IMR-90 (cell line): ENCODE measurements at places on chromosomes 5 and 9. TPM values are rescaled to one million over a fixed set of nuclear protein-coding genes. Genes with fewer than 3 reads are reported as not detected.

TMEM215 gene
- total RNA-seq = not detected in 2 replicates

DNA sequence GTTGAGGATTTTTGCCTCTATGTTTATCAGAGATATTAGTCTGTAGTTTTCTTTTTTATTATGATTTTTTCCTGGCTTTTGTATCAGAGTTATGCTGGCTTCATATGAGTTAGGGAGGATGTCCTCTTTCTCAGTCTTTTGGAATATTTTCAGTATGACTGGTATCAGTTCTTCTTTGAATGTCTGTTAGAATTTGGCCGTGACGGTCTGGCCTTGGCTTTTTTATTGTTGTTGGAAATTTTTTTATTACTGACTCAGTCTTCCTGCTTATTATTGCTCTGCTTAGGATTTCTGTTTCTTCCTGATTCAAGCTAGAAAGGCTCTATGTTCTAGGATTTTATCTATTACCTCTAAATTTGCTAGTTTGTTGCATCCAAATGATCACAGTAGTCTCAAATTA, 421.9 kb downstream of the CDH10 start:
- peak; percentile 5 for DNase-seq

DNA sequence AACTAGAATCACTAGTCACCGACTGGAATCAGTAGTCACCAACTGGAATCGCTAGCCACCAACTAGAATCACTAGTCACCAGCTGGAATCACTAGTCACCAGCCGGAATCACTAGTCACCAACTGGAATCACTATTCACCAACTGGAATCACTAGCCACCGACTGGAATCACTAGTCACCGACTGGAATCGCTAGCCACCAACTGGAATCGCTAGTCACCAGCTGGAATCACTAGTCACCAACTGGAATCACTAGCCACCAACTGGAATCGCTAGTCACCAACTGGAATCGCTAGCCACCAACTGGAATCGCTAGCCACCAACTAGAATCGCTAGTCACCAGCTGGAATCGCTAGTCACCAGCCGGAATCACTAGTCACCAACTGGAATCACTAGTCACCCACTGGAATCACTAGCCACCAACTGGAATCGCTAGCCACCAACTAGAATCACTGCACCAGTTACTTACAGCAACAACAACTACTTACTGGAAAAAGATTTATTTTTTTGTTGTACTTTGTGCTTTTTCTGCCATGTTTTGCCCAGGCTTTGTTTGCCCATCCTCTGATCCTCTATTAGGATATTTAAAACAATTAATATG, 25.7 kb upstream of the FLT4 start:
- DNase-seq = no peak

DNA sequence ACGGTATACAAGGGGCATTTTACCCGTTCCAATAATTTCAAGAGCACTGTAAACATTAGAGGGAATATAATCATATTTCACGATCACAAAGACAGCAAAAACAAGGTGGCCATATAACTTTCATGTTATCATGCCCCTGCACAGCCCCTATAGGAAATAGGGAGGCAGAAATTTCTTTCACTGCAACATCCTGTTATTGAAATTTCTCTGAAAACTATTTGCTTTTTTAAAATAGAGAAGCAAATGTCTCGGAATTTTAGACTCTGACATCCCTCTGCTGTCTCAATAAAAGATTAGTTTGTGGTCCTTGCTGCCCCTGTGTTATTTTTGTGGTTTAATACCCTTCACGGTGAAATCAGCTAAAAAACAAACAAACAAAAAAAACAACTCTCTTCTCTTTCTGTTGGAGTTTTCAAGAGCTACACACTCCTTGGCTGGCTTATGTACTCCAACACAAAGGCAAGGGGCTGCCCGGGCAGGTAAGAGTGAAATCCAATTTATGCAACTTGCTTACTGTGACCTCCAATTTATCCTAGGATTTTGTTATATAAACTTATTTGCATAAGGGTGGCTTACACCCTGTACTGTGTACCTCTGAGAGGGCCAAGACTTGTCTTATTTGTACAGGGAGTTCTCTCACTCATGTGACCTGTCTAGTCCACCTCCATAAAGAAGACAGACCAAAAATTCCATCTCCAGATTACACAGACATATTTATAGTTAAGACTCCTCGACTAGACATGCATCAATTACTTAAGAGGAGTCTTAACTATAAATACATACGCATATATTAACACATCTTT, 223.6 kb downstream of the MLLT3 start:
- no peak for DNase-seq

- no peak for DNase-seq
These were observed 14.9 kb downstream of the MEGF10 start for GRCh38 chr5:127305493-127305892.

- no peak for DNase-seq
These were observed 135.9 kb downstream of the RNF180 start for GRCh38 chr5:64301566-64301965.

GRCh38 chr9:35731415-35732184, 395 bp downstream of the TLN1 start:
- DNase-seq = no peak

DNA sequence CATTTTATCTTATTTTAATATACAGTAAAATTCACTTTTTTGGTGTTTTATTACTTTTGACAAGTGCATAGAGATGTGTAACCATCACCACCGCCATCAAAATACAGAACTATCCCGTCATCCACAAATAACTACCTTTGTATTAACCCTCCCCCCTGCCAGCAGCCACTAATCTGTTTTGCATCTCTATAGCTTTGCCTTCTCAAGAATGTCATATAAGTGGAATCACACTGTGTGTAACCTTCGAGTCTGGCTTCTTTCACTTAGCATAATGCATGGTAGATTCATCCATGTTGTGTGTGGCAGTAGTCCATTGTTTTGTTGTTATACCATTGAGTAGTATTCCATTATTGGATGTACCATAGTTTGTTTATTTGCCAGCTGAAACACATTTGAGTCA, 98.8 kb downstream of the BOD1 start:
- DNase-seq = no peak

DNA sequence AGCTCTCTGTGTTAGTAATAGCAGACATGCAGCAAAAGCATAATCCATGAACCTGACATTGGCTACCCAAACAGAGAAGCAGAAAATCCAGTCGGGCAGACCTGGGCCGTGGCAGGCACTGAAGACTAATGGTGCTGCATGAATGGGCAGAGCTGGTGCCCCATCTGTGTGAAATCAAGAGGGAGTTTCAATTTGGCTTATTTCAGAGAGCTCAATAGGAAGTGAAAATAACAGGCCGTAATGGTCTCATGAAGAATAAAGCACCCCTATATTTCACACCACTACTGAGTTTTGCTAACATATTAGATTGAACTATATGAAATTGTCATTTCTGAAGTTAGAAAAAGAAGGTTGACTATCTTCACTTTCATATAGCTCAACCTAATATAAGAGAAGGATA, 149.7 kb downstream of the ENC1 start:
- no peak for DNase-seq

DNA sequence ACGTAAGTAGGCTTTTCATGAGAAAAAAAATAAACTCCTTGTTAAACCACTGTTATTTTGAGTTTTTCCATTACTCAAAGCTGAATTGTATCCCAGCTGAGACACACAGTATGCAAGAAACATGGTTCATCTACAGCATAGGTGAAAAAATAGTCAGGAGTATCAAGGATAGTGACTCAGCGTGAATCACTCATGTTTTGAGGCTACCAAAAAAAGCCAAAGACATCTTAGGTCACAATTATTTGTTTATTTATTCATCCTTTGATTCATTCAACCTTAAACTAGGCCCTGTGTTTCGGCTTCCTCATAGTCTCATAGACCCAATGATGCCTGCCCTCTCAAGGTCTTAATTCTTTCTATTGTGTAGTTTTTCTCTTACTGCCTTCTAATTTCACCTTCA, 32.9 kb upstream of the STX17 start:
- peak; percentile 85 for DNase-seq

GRCh38 chr5:141694479-141694878, 12.4 kb upstream of the ARAP3 start:
- no peak for DNase-seq

GRCh38 chr5:14347522-14347921, 204.4 kb downstream of the TRIO start:
- DNase-seq = peak; percentile 32

GRCh38 chr9:72132052-72132451, 17.2 kb upstream of the GDA start:
- DNase-seq = no peak

DNA sequence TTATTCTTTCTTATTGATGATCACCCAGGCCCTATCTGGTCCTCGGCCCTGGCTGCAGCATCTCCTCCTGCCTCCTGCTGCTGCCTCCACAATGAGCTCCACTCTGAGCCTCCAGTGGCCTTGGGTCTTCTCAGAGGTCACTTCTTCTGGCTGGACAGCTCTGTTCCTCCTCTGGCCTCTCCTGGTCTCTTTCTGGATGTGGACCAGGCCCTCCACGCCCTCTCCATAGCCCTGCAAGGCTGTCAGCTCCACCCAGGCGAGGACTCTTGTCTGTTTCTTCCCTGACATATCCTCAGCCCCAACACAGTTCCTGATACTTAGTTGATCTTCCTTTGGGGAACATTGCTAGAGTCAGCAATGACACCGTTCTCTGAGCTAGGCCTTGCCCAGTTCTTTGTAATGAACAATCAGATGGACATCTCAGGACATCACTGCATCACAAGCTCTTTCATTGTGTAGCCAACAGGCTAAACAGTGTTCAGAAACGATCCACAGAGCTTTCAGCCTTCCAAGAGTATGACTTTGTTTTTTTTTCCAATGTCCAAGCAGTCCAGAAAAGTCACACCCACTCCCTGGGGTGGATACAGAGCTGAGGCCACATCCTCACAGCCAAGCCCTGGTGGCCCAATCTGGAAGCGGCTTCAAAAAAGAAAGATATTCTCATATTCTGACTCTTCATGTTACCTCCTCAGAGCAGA, 62.5 kb upstream of the DNAH5 start:
- DNase-seq = no peak

GRCh38 chr5:107672211-107673038, 1.7 kb upstream of the EFNA5 start:
- DNase-seq = peak; percentile 87
